ENCODE measurements at places on chromosomes 3 and 15. TPM values are rescaled to one million over a fixed set of nuclear protein-coding genes. Genes with fewer than 3 reads are reported as not detected.

- no peak overlapping the region for H3K4me3 ChIP-seq
- no peaks in the 10 kb centered on the region for H3K4me1 ChIP-seq
- no peaks in the 10 kb centered on the region for H3K36me3 ChIP-seq
- no peaks in the 10 kb centered on the region for H3K27me3 ChIP-seq
Observed at GRCh38 chr3:183309276-183309675, 56.2 kb downstream of the B3GNT5 start.

DNA sequence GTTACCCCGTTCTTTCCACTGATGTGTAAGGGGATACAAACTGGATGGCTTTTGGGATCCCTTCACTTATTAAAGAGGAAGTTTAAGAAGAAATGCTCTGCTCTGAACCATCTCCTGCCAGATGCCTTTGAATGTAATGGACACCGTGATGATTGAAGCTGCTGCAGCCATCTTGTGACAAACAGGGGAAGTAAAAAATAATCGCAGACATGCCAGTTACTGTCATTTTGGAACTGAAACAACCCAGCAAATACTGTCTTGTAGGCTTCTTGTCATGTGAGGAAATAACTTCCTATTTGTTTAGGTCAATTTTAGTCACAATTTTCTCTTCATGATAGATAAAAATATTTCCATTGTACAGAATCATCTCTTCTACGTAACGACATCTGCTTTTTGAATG lies 224.0 kb downstream of the CHL1 start:
- no peaks in the 10 kb centered on the region for H3K27me3 ChIP-seq
- no peak overlapping the region for H3K4me3 ChIP-seq
- no peaks in the 10 kb centered on the region for H3K36me3 ChIP-seq
- no peak for DNase-seq
- H3K4me1 ChIP-seq = no peaks in the 10 kb centered on the region

DNA sequence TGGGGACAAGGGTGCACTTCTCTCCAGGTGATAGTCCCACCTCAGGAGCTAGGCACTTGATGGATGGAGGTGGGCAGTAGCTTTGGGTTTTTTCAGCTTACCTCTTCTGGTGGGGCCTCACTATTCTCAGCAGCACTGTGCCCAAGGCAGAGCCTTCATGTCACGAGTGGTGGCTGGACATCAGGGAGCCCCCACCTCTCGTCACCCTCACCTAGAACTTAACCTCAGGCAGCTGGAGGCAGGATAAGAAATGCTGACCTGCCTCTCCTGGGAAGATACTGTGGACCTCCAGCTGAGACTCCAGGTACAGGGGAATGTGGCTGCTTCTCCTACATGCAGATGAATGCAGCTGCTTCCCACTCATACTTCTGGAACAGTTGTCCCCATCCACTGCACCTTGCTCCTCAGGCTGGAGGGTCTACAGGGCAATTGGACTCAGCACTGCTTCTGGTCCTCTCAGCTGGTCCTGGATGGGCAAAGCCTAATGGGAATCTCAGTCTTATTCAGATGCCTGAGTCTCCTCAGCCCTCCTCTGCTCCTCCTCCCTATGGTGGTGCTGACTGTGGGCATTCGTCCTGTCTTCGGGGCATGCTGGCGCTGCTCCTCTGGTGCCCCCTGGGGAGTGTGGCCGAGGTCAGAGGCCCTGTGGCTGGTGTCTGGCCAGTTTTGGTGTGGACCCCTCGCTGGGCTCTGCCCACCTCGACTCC lies 129.9 kb downstream of the KLF13 start:
- H3K4me3 ChIP-seq = no peak overlapping the region
- no peaks in the 10 kb centered on the region for H3K36me3 ChIP-seq
- no peaks in the 10 kb centered on the region for H3K4me1 ChIP-seq
- DNase-seq = no peak

GRCh38 chr3:49882166-49882565 lies 12.5 kb upstream of the CAMKV start:
- no peak overlapping the region for H3K27ac ChIP-seq
- no peak overlapping the region for H3K4me3 ChIP-seq
- H3K36me3 ChIP-seq = no peaks in the 10 kb centered on the region
- H3K27me3 ChIP-seq = no peaks in the 10 kb centered on the region
- H3K4me1 ChIP-seq = no peaks in the 10 kb centered on the region
- DNase-seq = no peak

DNA sequence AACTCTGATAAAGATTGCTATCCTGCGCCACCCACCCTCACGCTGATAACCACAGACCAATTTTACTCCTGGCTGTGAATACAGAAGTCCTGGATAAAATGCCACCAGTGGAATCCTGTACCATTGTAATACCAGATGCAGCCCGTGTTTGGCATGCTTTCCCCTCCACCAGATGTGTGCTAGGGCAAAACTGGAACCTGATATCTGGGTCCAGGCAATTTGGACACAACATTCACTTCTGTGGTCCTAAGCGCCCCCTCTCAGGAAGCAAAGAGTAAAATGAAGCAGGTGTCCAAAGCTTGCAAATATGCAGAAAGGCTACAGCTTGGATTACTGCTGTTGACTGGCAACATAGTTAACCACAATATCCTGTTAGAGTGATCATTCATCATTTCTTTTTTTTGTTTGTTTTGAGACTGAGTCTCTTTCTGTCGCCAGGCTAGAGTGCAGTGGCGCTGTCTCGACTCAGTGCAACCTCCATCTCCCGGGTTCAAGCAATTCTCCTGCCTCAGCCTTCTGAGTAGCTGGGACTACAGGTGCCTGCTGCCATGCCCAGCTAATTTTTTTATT lies 32.8 kb downstream of the LOXL1 start:
- no peaks in the 10 kb centered on the region for H3K4me1 ChIP-seq
- no peak overlapping the region for H3K27ac ChIP-seq
- no peaks in the 10 kb centered on the region for H3K27me3 ChIP-seq
- H3K36me3 ChIP-seq = no peaks in the 10 kb centered on the region

DNA sequence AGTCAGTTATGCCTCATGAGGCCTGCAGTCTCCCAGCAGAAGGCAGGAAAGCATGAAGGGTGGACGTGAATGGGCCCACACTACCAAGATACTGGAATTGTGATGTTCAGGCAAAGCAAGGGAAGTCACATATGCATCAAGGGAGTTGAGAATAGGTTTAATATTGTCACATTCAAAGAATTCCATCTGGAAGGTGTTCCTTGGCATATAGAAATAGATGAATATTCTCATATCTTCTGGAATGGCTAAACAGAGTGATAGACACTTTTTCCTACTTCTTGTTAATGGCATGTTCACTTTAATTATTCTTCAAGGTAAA lies 103.7 kb downstream of the CMSS1 start:
- DNase-seq = no peak
- H3K36me3 ChIP-seq = no peaks in the 10 kb centered on the region
- H3K4me1 ChIP-seq = peaks cover 26% of the 10 kb centered on the region
- no peaks in the 10 kb centered on the region for H3K27me3 ChIP-seq
- no peak overlapping the region for H3K4me3 ChIP-seq
- peak overlapping the region; percentile 9 for H3K27ac ChIP-seq

GRCh38 chr3:128133273-128133883 lies 9.8 kb upstream of the RUVBL1 start:
- no peaks in the 10 kb centered on the region for H3K4me1 ChIP-seq
- no peaks in the 10 kb centered on the region for H3K36me3 ChIP-seq
- H3K27ac ChIP-seq = no peak overlapping the region
- no peak overlapping the region for H3K4me3 ChIP-seq
- DNase-seq = no peak

- DNase-seq = peak; percentile 100
- H3K27ac ChIP-seq = peak within 1 kb of the TSS; percentile 98
- H3K4me1 ChIP-seq = peaks cover 24% of the 10 kb centered on the region
- no peaks in the 10 kb centered on the region for H3K27me3 ChIP-seq
Observed at GRCh38 chr3:36993326-36994283, at the start of gene MLH1. Gene MLH1, plus strand, starts transcription at chr3:36993518. Its CDS starts 30 bp downstream, at chr3:36993548.

Gene GABRR3
- total RNA-seq = not detected

Gene GOLGA6L7
- not detected for total RNA-seq

DNA sequence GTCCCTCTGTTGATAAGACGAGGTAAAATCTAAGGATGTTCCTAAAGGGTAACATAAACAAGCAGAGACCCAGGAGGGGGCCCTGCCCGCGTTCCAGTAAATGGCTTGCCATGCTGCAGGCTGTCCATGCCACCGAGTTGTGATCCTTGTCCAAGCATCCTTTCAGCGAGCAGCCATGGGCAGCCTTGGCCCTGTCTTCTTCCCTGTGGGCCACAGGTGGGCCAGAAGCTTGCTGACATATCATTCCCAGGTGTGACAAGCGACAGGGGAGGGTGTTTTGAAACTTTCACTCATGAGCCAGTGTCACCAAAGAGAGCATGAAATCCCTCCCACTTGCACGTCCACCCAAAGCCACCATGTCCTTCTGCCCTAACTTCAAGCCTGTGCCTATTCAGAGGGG lies 53.7 kb downstream of the PCSK6 start:
- H3K4me3 ChIP-seq = no peak overlapping the region
- H3K27ac ChIP-seq = no peak overlapping the region
- no peaks in the 10 kb centered on the region for H3K36me3 ChIP-seq
- DNase-seq = no peak

DNA sequence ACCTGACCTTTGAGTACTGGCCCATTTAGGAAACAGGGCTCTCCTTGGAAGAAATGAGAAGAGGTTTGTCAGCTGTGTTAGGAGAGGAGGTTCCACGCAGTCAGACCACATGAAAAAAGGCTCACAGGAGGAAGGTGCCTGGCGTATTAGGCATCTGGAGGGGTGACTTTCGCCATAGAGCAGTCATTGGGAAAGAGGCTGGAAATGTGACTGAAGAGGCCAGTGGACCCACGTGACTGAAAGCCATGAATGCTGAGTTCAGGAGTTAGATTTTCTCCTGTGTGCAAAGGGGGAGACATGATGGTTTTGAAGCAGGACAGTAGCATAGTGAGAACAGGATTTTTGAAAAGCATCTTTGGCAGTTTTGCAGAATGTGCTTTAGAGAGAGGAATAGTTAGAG lies 29.7 kb upstream of the RNF7 start:
- no peaks in the 10 kb centered on the region for H3K36me3 ChIP-seq
- no peaks in the 10 kb centered on the region for H3K27me3 ChIP-seq
